Left ventricle myocardium inferior (tissue), 1 donor: ENCODE measurements at places on chromosomes 1 and 21. TPM values are rescaled to one million over a fixed set of nuclear protein-coding genes. Genes with fewer than 3 reads are reported as not detected.

Gene SV2A
- total RNA-seq, result 0.44 TPM

GRCh38 chr1:211736351-211736915 is 61.0 kb upstream of the NEK2 start:
- H3K36me3 ChIP-seq, result no peaks in the 10 kb centered on the region
- no peaks in the 10 kb centered on the region for H3K4me1 ChIP-seq
- H3K4me3 ChIP-seq, result no peak overlapping the region
- H3K27me3 ChIP-seq, result peaks cover 33% of the 10 kb centered on the region

Gene MMEL1
- total RNA-seq, result 0.82 TPM

DNA sequence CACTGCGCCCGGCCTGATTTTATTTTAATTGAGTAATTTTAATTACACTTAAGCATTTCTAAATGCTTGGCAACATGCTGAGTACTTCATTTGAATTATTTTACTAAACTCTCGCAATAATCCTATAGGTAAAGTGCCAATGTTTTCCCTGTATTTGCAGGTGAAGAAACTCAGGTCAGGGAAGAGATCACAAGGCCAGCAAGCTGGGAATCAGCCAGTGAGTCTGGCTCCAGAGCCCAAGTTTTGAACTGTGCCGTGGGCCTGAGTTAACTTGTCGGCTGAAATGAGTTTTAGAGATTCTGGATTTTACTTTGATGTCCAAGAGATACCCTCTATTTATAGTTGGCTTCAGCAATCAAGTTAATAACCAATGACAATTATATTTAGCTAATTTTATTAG is 141.4 kb downstream of the CNIH3 start:
- H3K27ac ChIP-seq, result no peak overlapping the region
- no peak overlapping the region for H3K4me3 ChIP-seq
- H3K27me3 ChIP-seq, result peaks cover 24% of the 10 kb centered on the region
- DNase-seq, result no peak
- no peaks in the 10 kb centered on the region for H3K36me3 ChIP-seq

DNA sequence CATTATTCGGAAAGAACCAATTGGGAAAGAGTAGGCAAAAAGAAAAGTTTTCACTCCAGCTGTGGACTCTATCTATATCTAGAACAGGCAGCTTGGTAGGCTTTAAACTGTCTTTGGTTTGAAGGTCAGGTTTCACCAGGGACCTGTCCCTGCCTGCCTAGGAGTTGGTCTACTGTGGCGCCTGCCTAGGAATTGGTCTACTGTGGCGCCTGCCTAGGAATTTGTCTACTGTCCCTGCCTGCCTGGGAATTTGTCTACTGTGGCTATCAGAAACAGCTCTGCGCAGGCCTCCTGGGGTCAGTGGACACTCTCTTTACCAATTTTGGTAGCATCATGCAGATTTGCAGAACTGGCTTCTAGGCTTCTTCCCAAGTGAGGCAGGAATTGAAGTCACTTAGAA is 13.8 kb downstream of the USP25 start:
- DNase-seq, result no peak
- no peaks in the 10 kb centered on the region for H3K36me3 ChIP-seq
- H3K27ac ChIP-seq, result no peak overlapping the region
- peaks cover 67% of the 10 kb centered on the region for H3K4me1 ChIP-seq
- H3K27me3 ChIP-seq, result no peaks in the 10 kb centered on the region

GRCh38 chr1:41846625-41847405 is 71.9 kb downstream of the HIVEP3 start:
- no peaks in the 10 kb centered on the region for H3K36me3 ChIP-seq
- H3K27ac ChIP-seq, result peak overlapping the region; percentile 81
- DNase-seq, result no peak
- no peaks in the 10 kb centered on the region for H3K27me3 ChIP-seq
- H3K4me1 ChIP-seq, result peaks cover 66% of the 10 kb centered on the region
- no peak overlapping the region for H3K4me3 ChIP-seq

DNA sequence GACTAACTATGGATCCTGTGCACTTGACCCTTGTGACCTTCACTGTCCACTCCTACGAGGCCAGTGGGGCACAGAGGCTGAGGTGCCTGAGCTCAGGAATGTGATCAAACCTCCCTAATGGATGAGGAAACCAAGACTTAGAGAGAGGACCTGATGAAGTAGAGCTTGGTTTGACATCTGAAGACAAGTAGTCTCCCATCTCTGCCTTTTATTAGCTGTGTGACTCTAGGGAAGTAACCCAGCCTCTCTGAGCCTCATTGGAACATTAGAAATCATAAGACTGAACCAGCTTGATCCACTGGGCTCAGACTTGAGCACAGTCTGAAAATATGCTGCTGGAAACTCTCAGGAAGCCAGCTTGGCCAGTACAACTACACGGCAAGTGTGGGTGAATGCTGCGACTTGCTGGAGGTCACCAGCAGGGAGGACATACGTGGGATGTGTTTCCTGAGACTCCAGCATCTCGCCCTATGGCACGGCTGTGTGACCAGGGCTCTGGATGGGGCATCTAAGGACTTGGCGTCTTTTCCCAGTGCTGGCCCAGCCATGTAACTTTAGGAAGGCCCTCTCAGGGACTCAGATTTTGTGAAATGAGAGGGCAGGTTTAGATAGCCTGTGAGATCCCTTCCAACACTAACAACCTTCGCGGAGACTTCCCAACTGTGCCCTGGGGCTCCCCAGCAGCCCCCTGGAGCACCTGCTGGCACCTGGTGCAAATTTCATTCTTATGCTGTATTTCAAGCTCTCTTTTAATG is 10.5 kb downstream of the CDCP2 start:
- H3K36me3 ChIP-seq, result no peaks in the 10 kb centered on the region
- H3K27me3 ChIP-seq, result no peaks in the 10 kb centered on the region
- H3K27ac ChIP-seq, result no peak overlapping the region
- DNase-seq, result no peak

Gene CACHD1
- total RNA-seq, result 2.7 TPM

DNA sequence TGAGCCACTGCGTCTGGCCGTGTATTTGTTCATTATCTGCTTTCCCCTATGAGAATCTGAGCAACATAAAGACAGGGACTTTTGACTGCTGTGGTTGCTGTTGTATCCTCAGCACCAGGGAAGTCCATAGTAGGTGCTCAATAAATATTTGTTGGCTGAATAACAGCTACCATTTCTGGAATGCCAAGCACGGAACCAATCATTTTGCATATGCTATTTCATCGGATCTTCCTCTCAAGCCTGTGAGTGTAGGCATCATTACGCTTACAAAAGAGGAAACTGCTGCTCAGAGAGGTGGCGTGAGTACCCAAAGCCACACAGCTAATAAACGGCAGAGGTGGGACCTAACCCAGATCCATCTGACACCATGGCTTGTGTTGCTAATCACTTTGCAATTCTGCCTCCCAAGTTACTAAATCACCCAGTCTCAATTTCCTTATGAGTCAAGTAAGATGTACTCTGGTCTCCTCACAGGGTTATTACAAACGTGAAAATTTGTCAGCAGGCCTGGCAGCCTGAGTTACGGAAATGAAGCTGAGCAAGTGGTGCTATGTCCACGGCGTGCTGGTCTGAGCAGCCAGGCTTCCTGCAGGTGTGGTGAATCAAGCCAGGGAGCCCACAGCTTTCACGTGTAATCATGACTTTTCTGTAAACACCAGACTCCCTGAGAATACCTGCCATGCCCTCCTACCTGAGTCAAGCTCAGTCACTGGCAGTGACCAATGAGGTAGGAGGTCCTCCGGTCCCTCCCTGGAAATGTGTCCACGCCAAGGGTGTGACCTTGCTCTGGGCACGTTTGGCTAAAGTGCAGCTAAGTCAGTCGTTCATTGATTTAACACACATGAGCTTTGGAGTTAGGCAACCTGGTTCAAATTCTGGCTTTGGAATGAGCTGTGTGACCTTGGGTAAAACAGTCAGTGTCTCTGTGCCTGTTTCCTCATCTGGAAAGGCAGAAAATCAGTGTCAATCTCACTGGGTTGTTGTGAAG is 4.8 kb upstream of the RHCE start:
- no peak overlapping the region for H3K4me3 ChIP-seq
- no peaks in the 10 kb centered on the region for H3K36me3 ChIP-seq
- H3K27ac ChIP-seq, result no peak overlapping the region
- no peak for DNase-seq
- peaks cover 12% of the 10 kb centered on the region for H3K4me1 ChIP-seq

DNA sequence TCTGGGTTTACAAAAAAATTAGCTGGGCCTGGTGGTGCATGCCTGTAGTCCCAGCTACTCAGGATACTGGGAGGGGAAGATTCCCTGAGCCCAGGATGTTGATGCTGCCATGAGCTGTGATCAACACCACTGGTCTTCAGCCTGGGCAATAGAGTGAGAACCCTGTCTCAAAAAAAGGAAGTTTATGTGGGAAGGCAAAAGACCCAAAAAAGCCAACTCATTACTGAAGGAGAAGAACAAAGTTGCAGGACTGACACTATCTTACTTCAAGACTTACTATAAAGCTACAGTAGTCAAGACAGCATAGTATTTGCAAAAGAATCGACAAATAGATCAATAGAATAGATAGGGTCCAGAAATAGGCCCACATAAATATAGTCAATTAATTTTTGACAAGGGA is 9.2 kb upstream of the PTGS2 start:
- H3K4me3 ChIP-seq, result no peak overlapping the region
- H3K36me3 ChIP-seq, result no peaks in the 10 kb centered on the region
- no peaks in the 10 kb centered on the region for H3K27me3 ChIP-seq
- no peaks in the 10 kb centered on the region for H3K4me1 ChIP-seq
- no peak overlapping the region for H3K27ac ChIP-seq

DNA sequence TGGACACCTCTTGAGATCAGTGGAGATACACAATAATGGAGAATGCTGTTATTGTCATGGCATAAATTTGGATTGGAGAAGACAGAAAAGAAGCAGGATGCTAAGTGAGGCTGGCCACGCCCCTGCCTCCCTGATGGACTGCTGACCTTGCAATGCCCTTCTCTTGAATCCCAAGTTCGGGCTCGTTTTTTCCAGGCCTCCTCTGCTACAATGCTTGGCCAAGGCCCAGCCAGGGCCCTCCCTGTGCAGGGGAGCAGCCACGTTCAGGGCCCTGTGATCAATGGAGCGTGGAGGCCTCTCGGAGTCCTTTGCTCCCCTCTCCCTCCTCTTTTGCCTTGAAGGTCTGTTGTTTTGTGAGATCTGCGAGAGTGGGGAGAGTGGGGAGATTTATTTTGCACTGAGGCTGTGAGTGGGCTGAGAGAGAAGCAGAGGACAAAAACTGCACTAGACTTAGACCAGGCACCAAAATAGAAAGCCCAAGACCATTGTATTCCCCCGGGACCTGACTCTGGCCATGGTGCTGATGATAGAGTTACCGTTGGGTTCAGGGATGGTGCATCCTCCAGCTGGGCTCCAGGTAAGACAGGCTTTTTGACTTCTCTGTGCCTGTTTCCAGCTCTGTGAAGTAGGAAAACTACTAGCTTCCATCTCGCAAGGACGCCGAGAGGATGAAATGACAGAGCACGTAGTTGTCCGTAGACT is 268.6 kb downstream of the KAZN start:
- no peak overlapping the region for H3K4me3 ChIP-seq
- H3K4me1 ChIP-seq, result no peaks in the 10 kb centered on the region
- no peak for DNase-seq
- no peaks in the 10 kb centered on the region for H3K36me3 ChIP-seq

Gene HSF2BP
- total RNA-seq, result 0.16 TPM

DNA sequence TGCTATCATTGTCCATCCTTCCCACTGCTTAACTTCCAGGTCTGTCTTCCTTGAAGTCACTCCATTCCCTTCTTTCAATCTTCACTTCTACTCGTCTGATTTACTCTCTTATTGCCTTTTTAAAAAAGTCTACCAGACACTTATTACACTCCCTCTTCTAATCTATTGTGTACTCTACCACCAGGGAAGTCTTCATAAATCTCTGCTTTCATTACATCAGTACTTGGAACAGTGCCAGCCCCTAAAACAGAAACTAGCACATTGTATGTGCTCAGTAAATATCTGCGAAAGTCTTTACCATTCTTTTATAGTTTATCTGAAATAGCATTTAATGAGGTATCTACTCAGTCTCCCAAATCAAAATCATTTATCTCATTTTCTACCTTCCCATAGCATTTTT is 236.4 kb downstream of the USH2A start:
- H3K36me3 ChIP-seq, result no peaks in the 10 kb centered on the region
- no peaks in the 10 kb centered on the region for H3K4me1 ChIP-seq
- H3K4me3 ChIP-seq, result no peak overlapping the region
- no peaks in the 10 kb centered on the region for H3K27me3 ChIP-seq
- DNase-seq, result no peak
- no peak overlapping the region for H3K27ac ChIP-seq

GRCh38 chr1:113142791-113143190 is 69.8 kb downstream of the LRIG2 start:
- DNase-seq, result no peak
- H3K36me3 ChIP-seq, result no peaks in the 10 kb centered on the region
- no peak overlapping the region for H3K27ac ChIP-seq

Gene ENTREP3
- 13.9 TPM for total RNA-seq

DNA sequence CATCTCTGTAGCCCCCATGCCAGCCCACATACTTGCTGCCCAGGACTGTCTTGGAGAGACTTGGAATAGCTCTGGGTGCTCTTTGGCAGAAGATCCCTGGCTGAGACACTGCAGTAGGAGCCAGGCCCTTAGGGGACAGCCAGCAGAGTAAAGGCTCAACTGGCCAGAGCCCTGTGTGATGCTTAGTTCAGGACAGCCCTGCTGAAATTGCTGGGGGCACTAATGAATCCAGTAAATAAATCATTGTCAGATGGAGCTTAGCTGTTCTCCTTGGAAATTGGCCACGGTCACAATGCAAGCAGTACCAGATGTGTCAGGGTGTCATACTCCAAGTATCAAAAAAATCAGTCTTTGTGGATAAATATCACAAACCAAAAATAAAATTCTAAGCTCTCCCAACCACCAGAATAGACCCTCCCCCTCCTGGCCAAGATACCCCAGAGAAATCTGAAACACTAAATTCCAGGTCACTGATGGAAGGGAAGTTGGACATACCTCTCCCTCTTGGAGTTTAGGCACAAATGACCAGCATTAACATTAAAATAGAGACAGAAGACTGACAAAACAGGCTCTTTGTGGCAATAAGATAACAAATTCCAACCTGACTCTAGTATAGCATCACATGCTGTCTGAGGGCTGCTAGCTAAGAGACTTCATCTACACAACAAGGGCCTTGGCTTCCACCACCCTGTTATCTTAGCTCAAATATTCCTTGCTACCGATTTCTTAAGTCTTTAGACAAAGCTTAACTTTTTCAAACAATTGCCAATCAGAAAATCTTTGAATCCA is 83.2 kb upstream of the DNAH14 start:
- H3K27ac ChIP-seq, result no peak overlapping the region
- no peaks in the 10 kb centered on the region for H3K27me3 ChIP-seq
- no peak overlapping the region for H3K4me3 ChIP-seq
- H3K4me1 ChIP-seq, result no peaks in the 10 kb centered on the region

DNA sequence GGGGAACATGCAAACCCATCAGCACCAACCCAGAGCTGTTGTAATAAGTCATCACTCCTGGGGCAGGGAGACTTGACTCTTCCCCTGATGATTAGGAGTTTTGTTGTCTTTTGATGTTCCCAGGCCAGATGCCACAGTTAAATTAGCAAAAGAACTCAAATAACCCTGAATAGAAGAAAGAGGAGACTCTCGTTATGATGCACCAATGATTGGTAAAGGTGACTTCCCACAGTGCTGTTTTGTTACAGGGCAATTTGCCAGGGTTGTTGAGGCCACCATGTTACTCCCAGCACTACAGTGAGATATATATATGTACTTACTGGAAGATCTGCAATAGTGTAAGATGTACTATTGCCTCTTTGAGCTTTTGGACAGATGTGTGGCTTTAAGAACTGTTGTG is 24.3 kb upstream of the RCAN1 start:
- no peaks in the 10 kb centered on the region for H3K36me3 ChIP-seq
- H3K27me3 ChIP-seq, result peaks cover 8% of the 10 kb centered on the region
- no peak overlapping the region for H3K27ac ChIP-seq
- H3K4me3 ChIP-seq, result no peak overlapping the region

GRCh38 chr1:53190210-53190611 is 6.4 kb upstream of the CPT2 start:
- H3K36me3 ChIP-seq, result no peaks in the 10 kb centered on the region
- peaks cover 1% of the 10 kb centered on the region for H3K4me1 ChIP-seq
- no peaks in the 10 kb centered on the region for H3K27me3 ChIP-seq
- H3K4me3 ChIP-seq, result no peak overlapping the region
- H3K27ac ChIP-seq, result no peak overlapping the region
